ENCODE measurements at places on chromosomes 7 and 10. TPM values are rescaled to one million over a fixed set of nuclear protein-coding genes. Genes with fewer than 3 reads are reported as not detected.

DNA sequence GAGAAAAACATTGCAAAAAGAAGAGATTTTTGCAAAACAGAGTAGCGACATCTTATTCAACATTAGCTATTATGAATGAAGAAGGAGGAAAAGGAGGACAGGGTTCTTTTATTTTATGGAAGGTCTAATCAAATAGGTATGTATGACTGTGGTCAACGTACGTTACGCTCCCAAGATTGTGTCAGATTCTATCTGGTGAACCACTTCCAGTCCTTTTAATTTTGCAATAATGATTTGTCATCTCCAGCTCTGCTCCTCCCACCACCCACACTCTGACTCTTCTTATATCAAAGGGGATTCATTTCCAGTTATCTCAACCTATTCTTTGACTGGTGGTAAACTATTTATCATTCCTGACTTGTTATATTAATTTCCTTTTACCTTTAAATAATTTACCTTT lies 259.9 kb downstream of the CACNA2D1 start:
- H3K4me3 ChIP-seq = no peak overlapping the region
- DNase-seq = no peak
- H3K4me1 ChIP-seq = no peaks in the 10 kb centered on the region
- H3K27ac ChIP-seq = no peak overlapping the region
- no peaks in the 10 kb centered on the region for H3K27me3 ChIP-seq
- H3K36me3 ChIP-seq = no peaks in the 10 kb centered on the region

DNA sequence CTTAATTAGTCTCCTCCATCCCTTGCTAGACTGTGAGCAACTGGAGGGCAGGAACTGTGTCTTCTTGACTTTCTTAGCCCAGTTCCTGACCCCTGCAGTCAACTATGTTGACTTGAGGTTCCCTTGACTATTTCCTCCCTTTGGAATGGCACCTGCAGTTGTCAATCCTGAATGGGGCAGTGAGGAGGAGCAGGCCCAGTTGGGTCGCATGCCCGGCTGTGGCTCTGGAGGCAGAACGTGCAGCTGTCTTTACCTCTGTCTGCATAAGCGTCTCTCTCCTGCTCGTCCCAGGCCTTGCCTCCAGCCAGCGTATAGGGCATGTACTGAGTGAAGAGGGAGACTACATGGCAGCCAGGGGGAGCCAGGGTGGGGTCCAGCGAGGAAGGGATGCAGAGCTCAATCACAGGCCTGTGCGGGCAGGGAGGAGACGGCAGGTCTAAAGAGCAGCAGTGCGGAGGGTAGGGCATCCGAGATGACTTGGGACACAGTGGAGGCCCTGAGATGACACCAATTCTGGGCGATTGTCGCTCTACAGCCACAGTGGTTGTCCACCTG lies 26.8 kb downstream of the PYROXD2 start:
- peaks cover 18% of the 10 kb centered on the region for H3K4me1 ChIP-seq
- H3K36me3 ChIP-seq = no peaks in the 10 kb centered on the region
- H3K27ac ChIP-seq = no peak overlapping the region

- peak overlapping the region; percentile 72 for H3K27ac ChIP-seq
- no peaks in the 10 kb centered on the region for H3K36me3 ChIP-seq
- peaks cover 10% of the 10 kb centered on the region for H3K4me1 ChIP-seq
- no peaks in the 10 kb centered on the region for H3K27me3 ChIP-seq
- no peak overlapping the region for H3K4me3 ChIP-seq
- no peak for DNase-seq
These were observed 260.3 kb downstream of the SNX13 start for GRCh38 chr7:17680026-17680425.

DNA sequence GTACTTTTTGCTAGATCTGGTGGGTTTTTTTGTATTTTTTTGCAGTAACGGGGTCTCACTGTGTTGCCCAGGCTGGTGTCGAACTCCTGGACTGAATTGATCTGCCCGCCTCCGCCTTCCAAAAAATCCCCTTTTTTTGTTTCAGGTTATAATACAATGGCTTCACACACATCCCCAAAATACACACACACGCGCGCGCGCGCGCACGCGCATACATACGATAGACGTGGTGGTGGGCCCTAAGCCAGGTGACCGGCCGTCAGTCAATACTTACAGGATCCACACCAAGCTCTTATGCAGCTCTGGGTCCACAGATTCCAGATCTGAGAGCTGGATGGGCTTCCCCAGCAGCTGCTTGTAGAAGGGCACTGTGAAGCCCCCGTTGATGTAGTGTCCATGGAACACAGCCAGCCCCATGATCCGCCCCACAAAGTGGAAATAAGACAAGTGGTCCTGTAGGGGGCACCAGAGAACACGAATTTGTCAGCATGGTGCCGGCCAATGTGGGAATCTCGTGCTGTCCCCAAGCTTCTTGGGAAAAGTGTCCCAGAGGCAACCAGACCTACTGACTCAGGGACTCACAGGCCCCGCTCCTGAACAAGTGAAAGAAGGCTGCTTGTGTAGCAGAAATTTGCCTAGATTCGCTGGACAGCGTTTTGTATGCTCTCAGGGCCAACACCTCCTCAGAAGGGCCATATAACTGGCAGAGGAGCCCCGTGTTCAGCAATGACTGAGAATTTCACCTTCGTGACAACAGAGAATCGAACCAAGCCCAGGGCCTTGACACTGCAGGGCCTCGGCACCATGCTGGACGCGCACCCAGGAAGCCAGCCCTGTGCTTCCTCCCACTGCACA lies 103.6 kb downstream of the SMURF1 start:
- H3K27me3 ChIP-seq = no peaks in the 10 kb centered on the region
- peaks cover 15% of the 10 kb centered on the region for H3K36me3 ChIP-seq
- H3K4me1 ChIP-seq = peaks cover 17% of the 10 kb centered on the region
- peak overlapping the region; percentile 91 for H3K27ac ChIP-seq
- H3K4me3 ChIP-seq = no peak overlapping the region

The GIMAP7 gene
- total RNA-seq = 18.8 TPM

The CABCOCO1 gene
- total RNA-seq = not detected

The ZNF775 gene
- 13.6 TPM for total RNA-seq

The AKR1C2 gene
- total RNA-seq = 47.9 TPM

The AOC1 gene
- not detected for total RNA-seq

The SMKR1 gene
- 1.2 TPM for total RNA-seq

Measured in tibial nerve (tissue), 4 donors.